ENCODE measurements at places on chromosomes 16 and 17. TPM values are rescaled to one million over a fixed set of nuclear protein-coding genes. Genes with fewer than 3 reads are reported as not detected.

The SOX8 gene
- not detected for polyA plus RNA-seq

The GP1BA gene
- not detected for polyA plus RNA-seq

The MMP15 gene
- polyA plus RNA-seq, result 2.6 TPM

The PYY gene
- polyA plus RNA-seq, result 0.21 TPM

The KRT33B gene
- polyA plus RNA-seq, result not detected

The TAF15 gene
- 67.5 TPM for polyA plus RNA-seq

The CMTM2 gene
- polyA plus RNA-seq, result not detected

The TMC7 gene
- polyA plus RNA-seq, result 0.93 TPM

The TERB1 gene
- polyA plus RNA-seq, result 0.08 TPM

The ICAM2 gene
- 0.08 TPM for polyA plus RNA-seq

The PITPNC1 gene
- polyA plus RNA-seq, result 14.0 TPM

The SCO1 gene
- 32.7 TPM for polyA plus RNA-seq

The NPIPB13 gene
- 5.3 TPM for polyA plus RNA-seq

The PIK3R6 gene
- 0.03 TPM for polyA plus RNA-seq

The ZMYND15 gene
- polyA plus RNA-seq, result 0.08 TPM

The SPN gene
- 0.10 TPM for polyA plus RNA-seq

The ASPHD1 gene
- polyA plus RNA-seq, result 29.0 TPM

The CCL13 gene
- not detected for polyA plus RNA-seq

The C16orf46 gene
- 1.2 TPM for polyA plus RNA-seq

The SMYD4 gene
- 4.9 TPM for polyA plus RNA-seq

The KCNJ16 gene
- not detected for polyA plus RNA-seq

The VTN gene
- polyA plus RNA-seq, result 1.6 TPM

The ZNF652 gene
- polyA plus RNA-seq, result 6.5 TPM

The RGS11 gene
- polyA plus RNA-seq, result 10.0 TPM

The PRDM7 gene
- polyA plus RNA-seq, result not detected

The ITGB4 gene
- polyA plus RNA-seq, result 3.6 TPM

The IGF2BP1 gene
- polyA plus RNA-seq, result 0.05 TPM

The SP2 gene
- 16.7 TPM for polyA plus RNA-seq

The KRT32 gene
- not detected for polyA plus RNA-seq

The LLGL2 gene
- polyA plus RNA-seq, result 6.7 TPM

The SLC12A4 gene
- 54.3 TPM for polyA plus RNA-seq

The UBE2I gene
- 107 TPM for polyA plus RNA-seq

The CCDC200 gene
- polyA plus RNA-seq, result not detected

The DNAH9 gene
- polyA plus RNA-seq, result not detected
